Kidney (tissue), 22 donors: ENCODE measurements at places on chromosomes 1 and 21.

- peak; percentile 77 for DNase-seq
Measured at GRCh38 chr21:45378258-45378966, 26.6 kb upstream of the COL18A1 start.

DNA sequence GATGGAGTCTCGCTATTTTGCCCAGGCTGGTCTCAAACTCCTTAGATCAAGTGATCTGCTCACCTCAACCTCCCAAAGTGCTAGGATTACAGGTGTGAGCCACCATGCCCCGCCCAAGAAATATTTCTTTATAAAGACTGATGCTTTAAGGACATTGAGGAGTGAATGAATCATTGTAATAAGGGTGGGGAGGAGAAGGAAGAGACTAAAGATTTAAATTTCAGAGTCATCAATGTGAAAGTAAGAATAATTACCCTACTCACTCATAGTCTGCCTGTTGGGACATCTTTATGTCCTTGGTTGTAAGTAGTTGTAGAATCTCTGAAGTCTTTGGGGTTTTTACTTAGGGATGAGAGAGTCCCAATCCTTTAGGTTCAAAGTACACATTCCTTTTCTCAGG lies 7.3 kb downstream of the KDM1A start:
- no peak for DNase-seq

DNA sequence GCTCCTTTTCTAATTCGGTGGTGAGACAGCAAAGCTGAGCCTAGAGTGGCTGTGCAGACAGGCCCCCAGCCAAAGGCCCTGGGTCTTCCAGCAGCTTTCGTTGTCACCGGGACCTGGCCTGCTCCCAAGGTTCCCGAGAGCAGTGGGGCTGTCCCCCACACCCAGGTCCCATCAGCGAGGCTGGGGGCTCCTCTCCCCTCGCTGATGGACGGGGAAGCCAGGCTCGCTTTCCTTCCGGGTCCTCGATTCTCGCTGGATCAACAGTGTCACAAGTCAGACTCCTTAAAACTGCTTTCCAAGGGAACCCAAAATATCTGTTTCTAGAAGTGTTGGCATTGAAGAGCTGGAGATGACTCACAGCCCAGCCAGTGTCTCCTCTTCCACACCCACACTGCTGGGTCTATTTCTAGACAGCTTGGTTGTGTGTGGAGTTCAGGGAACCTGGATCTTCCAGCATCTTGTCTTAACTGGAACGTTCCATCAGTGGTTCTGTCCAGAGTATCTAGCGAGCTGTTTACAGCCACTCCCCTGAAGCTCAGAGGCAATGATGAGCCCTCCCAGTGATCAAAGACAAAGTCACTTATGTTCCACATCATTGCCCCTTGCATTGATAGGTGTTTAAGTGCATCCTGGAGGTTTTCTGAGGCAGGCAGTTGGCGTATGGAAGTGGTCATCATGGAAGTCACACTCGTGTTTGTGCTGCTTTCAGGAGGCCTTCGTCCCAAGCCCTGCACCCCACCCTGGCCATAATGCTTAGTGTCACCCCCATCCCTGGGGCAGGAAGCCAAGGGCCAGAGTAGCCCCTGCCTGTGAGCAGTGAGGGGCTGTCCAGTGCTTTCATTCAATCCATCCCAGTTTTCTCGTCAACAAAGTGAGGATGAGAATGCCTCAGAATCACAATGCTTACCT lies 35.2 kb downstream of the RRP1 start:
- DNase-seq: no peak

GRCh38 chr1:60973668-60974067 lies 108.7 kb upstream of the NFIA start:
- no peak for DNase-seq

- DNase-seq: peak; percentile 30
Measured at GRCh38 chr1:5973771-5974170, 18.5 kb downstream of the NPHP4 start.

GRCh38 chr1:6419397-6419803 lies 319 bp downstream of the HES2 start:
- DNase-seq: no peak

DNA sequence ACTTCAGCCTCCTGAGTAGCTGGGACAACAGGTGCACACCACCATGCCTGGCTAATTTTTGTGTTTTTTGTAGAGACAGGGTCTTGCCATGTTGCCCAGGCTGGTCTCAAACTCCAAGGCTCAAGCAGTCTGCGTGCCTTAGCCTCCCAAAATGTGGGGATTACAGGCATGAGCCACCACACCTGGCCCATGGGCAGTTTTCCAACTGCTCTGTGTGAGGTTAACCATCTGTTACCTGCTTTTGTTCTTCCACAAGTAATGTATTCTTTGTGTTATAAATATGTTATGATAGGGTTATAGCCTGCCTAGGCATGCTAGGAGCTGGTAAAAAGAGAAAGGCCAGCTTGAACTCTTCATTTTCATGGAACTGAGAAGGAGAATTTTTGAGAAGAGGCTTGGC lies 30.7 kb downstream of the TUFT1 start:
- no peak for DNase-seq

DNA sequence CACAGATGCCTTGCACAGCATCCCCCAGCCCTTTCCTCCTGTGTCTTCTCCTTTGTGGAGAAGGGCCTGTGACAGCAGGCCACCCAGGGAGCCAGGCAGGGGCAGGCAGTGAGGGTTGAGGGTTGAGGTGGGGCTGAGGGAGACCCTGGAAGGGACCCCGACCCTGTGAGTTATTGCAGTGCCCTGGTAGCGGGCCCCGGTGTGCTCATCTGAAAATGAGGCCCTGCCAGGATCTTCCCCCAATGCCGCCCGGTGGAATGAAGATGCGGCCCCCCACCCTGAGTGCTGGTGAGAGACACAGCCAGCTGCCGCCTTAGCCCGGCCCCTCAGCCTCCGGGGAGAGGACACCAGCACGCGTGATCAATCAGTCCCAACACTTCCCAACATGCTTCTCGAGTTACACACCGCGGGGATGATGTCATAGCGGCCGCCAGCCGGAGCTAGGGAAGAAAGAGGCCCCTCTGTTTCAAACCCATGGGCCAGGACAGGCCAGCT lies 36.2 kb upstream of the ACTRT2 start:
- peak; percentile 87 for DNase-seq

- DNase-seq: no peak
Measured at GRCh38 chr1:222787729-222788128, 27.1 kb upstream of the DISP1 start.

GRCh38 chr1:180926164-180926981 lies 13.7 kb downstream of the KIAA1614 start:
- DNase-seq: peak; percentile 83

- no peak for DNase-seq
Measured at GRCh38 chr1:70431317-70431716, 20.2 kb downstream of the CTH start.

DNA sequence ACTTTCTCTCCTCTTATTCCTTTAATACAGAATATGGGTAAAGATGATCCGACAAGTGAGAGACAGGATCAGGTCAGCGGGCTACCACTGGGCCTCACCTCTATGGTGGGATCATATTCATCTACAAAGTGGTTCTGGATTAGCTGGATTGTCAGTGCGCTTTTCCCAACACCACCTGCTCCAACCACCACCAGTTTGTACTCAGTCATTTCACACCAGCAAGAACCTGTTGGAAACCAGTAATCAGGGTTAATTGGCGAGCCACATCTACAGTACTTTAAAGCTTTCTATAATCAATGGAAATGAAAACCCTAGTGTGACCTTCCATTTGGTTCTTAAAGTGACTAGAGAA lies 643 bp downstream of the NRAS start:
- no peak for DNase-seq

DNA sequence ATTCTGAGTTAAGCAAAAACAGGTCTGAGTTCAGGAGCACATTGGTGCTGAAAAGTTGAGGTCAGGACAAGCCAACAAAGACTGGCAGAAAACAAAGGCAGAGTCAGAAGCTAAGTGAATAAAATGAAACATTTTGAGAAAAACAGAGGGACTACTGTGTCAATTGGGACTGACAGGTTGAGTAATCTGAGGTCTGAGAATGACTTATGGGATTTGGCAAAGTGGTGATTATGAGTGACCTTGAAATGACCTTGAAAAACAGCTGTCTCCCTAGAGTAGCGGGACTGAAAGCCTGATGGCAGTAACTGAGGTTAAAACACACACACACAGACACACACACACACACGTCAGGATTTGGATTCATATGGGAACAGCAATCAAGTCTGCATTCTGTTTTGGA lies 8.8 kb upstream of the COG2 start:
- DNase-seq: no peak

GRCh38 chr1:180123463-180123936 lies 31.2 kb upstream of the QSOX1 start:
- no peak for DNase-seq

DNA sequence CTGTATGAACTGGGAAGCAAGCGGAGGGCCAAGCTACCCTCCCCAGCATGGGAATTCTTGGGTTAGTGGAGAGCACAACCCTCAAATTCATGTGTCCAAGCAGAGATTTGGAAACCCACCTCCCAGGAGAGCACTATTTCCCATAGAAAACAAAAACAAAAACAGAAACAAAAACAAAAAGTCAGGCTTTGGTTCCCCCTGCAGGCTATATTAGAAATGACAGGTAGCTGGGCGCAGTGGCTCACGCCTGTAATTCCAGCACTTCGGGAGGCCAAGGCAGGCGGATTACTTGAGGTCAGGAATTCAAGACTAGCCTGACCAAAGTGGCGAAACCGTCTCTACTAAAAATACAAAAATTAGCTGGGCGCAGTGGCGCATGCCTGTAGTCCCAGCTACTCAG lies 10.8 kb downstream of the MINDY1 start:
- DNase-seq: peak; percentile 40

DNA sequence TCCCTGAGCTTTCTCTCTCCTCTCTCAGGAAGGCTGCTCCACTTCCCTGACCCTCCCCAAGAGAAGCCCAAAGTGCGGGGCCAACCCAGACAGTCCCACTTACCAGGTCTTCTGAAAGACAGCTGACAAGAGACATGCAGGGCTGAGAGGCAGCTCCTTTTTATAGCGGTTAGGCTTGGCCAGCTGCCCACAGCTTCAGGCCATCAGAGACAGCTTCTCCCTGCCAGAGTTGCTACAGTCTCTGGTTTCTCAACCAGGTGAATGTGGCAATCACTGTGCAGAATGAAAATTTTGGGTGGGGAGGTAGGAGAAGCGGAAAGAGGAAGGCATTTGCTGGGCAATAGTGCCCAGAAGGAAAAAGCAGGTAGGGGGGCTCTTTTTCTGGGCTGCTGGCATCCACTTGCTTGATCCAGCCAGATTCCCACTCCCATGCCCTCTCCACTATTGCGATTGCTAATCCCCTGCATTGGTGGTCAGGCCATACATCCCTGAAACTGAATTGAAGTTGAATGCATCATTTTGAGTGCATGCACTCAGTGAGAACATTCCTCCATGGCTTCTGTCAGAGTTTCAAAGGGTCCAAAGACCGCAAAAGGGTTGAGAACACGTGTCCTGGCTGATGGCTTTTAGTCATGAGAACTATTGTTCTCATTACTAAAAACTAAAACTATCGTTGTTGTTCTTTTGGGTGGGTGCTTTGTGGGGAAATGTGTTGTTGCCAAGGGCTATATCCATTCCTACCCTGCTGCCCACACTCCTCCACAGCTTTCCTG lies at the start of gene S100A8:
TSS of gene S100A8 (minus strand) at position 136 of the 773 bp plus-strand sequence. CDS start 538 bp downstream, outside the sequence.
- no peak for DNase-seq

GRCh38 chr1:158485455-158485854 lies 13.4 kb downstream of the OR10R2 start:
- no peak for DNase-seq

GRCh38 chr1:238099871-238100270 lies 209.1 kb upstream of the ZP4 start:
- no peak for DNase-seq

- no peak for DNase-seq
Measured at GRCh38 chr1:147539122-147539575, 2.2 kb upstream of the BCL9 start.
